ENCODE measurements at places on chromosomes 16 and 17.

DNA sequence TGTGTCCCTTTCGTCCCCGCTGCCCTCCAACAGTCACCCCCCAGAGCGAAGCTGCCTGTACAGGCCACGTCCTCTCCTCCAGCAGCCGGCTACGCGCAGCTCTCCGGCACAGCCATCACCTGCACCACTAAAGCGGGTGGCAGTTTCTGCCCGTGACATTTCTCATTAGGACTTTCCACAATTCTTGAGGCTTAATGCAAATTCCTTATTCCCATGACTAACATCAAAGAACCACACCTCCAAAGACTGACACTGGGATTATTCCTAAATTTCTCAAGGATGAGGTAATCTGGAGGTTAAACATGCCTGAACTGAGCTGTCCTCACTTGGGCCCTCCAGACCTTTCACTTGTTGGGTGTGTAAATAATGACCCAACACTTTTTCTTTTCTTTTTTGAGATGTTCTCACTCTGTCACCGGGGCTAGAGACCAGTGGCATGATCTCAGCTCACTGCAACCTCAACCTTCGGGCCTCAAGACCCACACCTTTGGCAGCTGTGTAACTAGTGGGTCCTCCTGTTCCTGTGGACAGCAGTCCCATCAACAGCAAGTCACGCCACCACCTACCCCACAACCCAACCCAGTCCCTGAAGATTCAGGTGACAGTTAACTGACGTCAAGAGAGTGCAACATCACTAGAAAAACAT lies 11.7 kb downstream of the ANKRD11 start:
- no peak for DNase-seq

DNA sequence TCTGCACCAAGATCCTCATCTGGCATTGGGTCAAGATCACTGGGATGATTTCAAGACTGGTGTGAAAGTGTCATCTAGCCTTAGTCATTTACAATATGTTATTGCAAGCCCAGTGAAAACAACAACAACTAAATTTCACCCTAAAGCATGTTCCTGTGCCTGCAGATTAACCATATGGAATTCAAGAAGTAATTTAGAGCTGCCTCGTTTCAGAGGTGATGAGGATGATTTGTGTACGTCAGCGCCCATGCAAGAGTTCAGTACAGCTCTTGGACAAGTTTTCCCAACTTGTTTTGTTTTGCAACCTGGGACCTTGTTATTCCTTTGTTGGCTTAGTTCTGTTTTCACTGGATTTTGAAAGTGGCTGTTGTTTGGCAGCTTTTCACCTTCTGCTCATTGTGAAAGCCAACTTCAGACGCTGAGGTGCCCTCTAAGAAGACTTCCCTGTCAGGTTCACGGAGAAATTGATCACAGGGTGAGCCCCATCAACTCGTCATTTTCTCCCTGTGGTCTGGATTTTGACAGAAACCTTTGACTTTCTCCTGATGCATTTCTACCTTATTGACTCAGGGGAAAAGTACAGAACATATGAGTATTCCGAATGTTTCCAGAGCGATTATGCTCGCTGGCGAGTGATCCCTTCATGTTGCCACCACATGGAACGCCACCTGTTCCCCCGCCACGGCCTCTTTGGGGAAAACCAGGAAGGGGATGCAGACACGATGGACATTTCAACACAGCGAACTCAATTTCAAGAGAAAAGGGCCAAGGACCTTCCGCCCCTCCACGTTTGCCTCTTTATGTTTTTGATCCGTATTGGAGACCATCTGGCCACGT lies 85.6 kb downstream of the FOXL1 start:
- DNase-seq = peak; percentile 31

DNA sequence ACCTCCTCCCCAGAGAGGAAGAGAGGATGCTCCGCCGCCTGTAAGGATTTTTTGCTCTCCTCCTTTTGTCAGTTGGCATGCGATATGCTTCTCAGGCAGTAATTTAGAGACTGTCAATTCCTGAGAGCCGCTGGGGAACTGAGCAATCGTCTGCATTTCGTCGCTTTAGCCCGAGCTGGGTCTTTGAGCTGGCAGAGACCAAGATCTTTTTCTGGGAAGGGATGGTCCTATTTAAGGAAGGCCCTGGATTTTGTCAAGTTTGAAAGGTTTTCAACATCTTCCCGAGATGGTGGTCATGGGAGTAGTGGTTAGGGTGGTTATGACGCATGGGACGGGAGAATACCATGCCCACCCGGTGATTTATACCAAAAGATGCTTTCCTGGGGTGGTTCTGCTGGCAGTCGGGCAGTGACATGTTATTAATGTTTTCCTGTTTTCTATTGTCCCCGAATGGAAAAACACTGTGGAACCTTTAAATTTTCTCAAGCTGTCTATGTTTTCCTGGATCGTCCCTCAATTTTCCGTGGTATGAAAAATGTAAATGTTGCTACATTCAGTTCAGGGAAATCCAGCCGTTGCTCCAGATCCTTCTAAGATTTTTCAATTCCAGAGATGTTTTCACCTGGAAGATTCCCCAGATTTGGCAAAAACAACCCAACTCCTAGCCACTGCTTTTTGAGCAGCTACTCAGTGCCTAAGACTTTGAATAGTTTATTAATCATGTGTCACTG lies 586.4 kb downstream of the MAF start:
- DNase-seq = no peak

- no peak for DNase-seq
Observed at GRCh38 chr17:4248504-4249277, 15.1 kb downstream of the ANKFY1 start.

DNA sequence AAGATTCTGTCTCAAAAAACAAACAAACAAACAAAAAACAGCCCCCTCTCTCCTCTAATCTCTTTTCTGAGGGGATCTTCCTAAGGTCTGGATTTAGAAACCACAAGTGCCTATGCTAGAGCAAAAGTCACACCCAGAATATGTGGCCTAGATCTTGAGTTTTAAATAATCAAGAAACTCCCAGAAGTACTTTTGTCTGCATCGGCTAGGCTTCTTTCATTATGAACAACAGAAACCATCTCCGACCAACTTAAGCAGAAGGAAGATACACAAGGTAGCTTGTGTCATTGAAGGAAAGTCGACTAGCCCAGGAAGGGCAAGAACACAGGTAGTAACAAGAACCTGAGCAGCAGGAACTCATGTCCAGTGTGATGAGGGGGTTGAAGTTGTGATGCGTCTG lies 73.9 kb upstream of the KIFC3 start:
- no peak for DNase-seq

GRCh38 chr16:3607161-3607560 lies 4.2 kb downstream of the SLX4 start:
- no peak for DNase-seq

- DNase-seq = no peak
Observed at GRCh38 chr17:65442250-65442649, 119.2 kb downstream of the AXIN2 start.

- DNase-seq = no peak
Observed at GRCh38 chr16:1989209-1990100, at the start of gene SYNGR3. Gene SYNGR3, plus strand, starts transcription at chr16:1989970. Its CDS starts 133 bp downstream, at chr16:1990103.

GRCh38 chr17:35299135-35299534 lies 56.3 kb downstream of the SLFN5 start:
- no peak for DNase-seq

- peak; percentile 29 for DNase-seq
Observed at GRCh38 chr17:8015957-8016631, 13.7 kb downstream of the GUCY2D start.

DNA sequence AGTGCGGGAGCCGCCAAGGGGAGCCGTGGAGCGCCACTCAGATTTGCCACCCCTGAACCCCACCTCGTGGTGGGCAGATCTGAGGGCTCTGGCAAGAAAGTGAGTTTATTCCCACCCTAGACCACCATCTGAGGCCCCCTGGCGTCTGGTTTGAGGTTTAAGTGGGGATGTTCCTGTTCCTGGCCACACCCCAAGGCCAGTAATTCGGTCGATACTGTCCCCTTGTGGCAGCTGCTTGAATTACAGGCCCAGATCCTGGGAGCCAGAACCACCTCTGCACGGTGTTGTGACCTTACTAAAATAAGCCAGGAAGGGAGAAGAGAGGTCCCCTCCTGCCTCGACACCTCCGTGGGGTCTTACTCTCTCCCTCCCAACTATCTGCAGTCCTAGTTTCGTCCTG lies 3.3 kb upstream of the LAT start:
- peak; percentile 61 for DNase-seq

- no peak for DNase-seq
Observed at GRCh38 chr16:3030222-3031212, 6.2 kb downstream of the BICDL2 start.
